ENCODE measurements at places on chromosomes 7 and 10. TPM values are rescaled to one million over a fixed set of nuclear protein-coding genes. Genes with fewer than 3 reads are reported as not detected.

DNA sequence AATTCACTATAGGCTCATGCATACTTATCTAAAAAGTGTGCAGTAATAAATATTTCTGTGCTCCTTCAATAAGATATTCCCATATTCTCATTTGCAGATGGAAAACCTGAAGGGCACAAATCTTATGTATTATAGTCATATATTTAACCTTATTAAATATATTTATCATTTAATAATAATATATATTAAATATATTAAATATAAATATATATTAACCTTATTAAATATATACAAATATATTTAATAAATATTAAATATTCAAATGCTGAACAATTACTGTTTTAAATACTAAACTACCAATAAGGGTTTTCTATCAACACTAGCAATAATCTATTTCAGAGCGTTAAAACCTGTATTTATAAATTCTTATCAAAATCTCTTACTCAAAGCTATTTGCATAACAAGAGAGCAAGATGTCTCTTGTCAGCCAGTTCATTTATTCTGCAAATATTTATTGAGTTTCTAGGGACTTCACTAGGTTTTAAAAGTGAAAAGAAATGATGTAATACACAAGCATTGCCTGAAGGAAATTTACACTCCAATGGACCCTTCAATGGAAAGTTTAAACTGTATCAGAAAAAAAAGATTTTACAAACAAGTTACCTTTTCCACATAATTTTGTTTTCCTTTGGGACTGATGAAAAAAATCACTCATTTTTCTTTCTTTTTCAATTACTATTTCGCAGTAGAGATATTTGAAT is 159.2 kb downstream of the AGMO start:
- H3K4me1 ChIP-seq = no peaks in the 10 kb centered on the region
- H3K4me3 ChIP-seq = no peak overlapping the region
- H3K27ac ChIP-seq = no peak overlapping the region
- no peaks in the 10 kb centered on the region for H3K36me3 ChIP-seq
- H3K27me3 ChIP-seq = no peaks in the 10 kb centered on the region
- no peak for DNase-seq

GRCh38 chr10:118102121-118102520 is 55.4 kb upstream of the RAB11FIP2 start:
- H3K36me3 ChIP-seq = no peaks in the 10 kb centered on the region
- no peak overlapping the region for H3K27ac ChIP-seq
- no peak overlapping the region for H3K4me3 ChIP-seq
- no peak for DNase-seq
- no peaks in the 10 kb centered on the region for H3K4me1 ChIP-seq

DNA sequence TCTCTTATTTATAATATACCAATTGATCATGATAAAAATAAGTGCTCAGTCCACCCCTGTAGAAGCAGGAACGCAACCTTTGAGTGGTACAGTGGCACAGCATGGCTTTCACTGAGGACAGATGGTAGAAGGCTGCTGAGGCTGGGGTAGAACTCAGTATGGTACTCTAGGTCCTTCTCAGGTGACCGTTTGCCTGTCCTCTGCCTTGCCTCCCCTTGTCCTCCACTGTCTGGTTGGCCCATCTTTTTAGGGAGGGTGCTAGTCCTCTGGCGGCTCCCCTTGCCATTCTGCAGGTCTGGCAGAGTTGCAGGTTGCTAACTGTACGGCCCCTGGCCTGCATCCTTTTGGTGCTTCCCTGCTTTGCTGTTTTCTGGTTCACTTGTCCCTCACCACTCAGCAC is 27.3 kb downstream of the SLC18A2 start:
- H3K4me3 ChIP-seq = no peak overlapping the region
- no peaks in the 10 kb centered on the region for H3K4me1 ChIP-seq
- peaks cover 3% of the 10 kb centered on the region for H3K36me3 ChIP-seq
- H3K27me3 ChIP-seq = no peaks in the 10 kb centered on the region
- no peak for DNase-seq

DNA sequence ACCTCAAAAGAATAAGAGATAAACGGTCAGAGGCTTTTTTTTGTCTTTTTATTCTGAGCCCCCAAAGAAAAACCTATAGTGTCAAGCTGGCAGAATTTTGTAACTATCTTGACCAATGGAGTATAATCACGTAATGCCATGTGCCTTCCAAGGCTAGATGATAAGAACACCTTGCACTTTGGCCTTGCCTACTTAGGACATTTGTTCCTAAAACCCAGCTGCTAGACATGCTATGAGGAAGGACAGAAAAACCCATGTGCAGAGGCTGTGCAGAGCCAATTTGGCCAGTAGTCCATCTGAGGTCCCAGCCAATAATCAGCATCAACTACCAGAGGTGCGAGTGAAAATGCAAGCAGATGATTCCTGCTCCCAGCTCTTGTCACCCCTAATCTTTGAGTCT is 69.9 kb downstream of the EPDR1 start:
- H3K27me3 ChIP-seq = no peaks in the 10 kb centered on the region
- H3K27ac ChIP-seq = no peak overlapping the region
- no peak overlapping the region for H3K4me3 ChIP-seq
- no peaks in the 10 kb centered on the region for H3K4me1 ChIP-seq

GRCh38 chr7:133562621-133563020 is 309.7 kb downstream of the EXOC4 start:
- no peak overlapping the region for H3K4me3 ChIP-seq
- no peaks in the 10 kb centered on the region for H3K27me3 ChIP-seq
- DNase-seq = no peak
- H3K27ac ChIP-seq = no peak overlapping the region
- H3K4me1 ChIP-seq = no peaks in the 10 kb centered on the region

- peaks cover 3% of the 10 kb centered on the region for H3K4me1 ChIP-seq
- H3K4me3 ChIP-seq = no peak overlapping the region
- H3K27me3 ChIP-seq = no peaks in the 10 kb centered on the region
- no peak for DNase-seq
- H3K36me3 ChIP-seq = no peaks in the 10 kb centered on the region
- H3K27ac ChIP-seq = no peak overlapping the region
Measured at GRCh38 chr7:50142425-50143017, 49.5 kb upstream of the ZPBP start.

DNA sequence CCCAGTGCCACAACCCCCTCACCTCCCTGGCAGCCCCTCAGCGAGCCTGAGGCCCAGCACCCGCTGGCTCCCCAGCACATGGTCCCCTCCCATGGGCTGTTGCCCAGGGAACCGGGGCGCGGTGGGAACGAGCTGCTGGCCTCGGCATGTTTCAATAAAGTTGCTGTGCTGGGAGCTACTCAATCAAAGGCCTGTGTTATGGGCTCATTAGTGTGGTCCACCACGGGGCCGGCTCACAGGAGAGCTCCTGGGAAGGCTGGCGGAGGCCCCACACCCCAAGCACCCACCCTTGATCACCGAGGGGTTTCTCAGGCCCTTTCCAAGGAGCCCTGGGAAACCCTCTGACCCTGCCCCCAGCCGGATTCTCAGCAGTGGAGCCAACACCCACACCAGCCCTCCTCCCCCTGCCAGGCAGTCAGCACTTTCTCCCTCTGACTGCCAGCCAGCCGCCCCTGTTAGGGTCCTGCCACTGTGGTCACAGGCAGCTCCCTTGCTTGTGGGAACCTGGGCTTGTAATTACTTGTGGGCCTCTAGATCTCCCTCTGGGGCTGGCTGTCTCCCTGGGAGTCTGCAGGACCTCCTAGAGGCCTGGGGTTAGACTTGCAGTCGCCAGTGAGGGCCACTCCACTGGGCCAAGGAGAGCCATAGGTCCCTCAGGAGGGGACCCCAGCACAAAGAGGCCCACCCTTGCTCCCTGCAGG is 24.8 kb upstream of the TRIM8 start:
- peaks cover 5% of the 10 kb centered on the region for H3K4me1 ChIP-seq
- peak overlapping the region; percentile 71 for H3K27ac ChIP-seq
- H3K4me3 ChIP-seq = no peak overlapping the region
- no peak for DNase-seq

DNA sequence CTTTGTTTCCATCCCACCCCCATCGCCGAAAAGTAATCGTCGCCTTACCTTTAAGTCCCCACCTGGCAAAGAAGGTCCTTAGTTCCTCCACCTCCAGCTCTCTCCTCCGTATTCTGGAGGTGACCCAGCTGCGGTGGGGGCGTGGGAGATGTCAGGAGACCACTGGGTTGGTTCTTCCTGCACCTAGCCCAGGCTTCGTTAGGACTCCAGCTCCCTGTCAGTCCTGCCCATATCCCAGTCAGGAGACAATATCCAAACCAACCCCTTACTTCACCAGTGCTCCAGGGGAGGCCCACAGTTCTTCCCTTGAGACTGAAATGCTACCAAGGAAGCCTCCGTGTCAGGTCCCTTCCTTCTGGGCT is 693 bp downstream of the ADIRF start:
- peaks cover 34% of the 10 kb centered on the region for H3K4me1 ChIP-seq
- peaks cover 20% of the 10 kb centered on the region for H3K27me3 ChIP-seq
- DNase-seq = no peak
- H3K27ac ChIP-seq = no peak overlapping the region
- H3K4me3 ChIP-seq = no peak overlapping the region
- H3K36me3 ChIP-seq = no peaks in the 10 kb centered on the region

DNA sequence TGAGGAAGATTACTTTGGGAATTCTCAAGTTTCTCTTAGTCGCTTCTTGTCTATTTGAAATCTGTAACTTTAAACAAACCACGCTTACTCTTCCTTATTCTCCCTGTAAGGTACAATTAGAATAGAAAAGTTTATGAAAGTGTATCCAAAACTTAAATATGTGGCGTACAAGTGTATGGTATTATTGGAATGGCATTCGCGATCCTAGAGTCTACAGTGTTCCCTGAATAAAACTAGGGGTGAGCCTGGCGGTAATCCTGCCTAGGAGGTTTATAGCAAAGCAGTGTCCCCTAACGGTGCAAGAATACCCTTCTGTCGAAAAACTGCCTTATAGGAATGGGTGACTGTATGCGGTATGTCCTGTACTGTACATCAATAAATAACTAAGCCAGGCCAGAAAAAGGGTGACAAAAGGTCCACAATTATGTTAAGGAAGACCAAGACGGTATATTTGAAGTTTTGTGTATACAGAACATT is 1.2 kb downstream of the TASOR2 start:
- H3K4me3 ChIP-seq = peak overlapping the region; percentile 93
- peaks cover 5% of the 10 kb centered on the region for H3K36me3 ChIP-seq

DNA sequence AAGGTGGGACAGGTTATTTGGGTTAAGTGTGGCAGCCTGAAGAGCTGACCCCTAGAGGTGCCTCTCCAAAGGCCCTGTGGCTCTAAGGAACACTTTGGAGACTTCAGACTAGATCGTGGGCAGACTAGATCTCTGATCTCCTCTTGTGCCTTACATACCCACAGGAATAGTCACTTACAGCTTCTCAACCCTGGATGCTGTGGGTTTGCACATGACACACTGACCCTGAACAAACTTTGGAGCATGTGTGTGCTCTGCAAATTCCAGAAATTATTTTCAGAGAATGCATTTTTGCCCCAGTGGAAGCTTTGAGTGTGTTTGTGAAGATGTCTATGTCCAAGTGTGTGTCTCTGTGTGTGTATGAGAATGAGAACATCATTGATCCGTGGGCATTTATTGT is 119.6 kb downstream of the EMX2 start:
- no peaks in the 10 kb centered on the region for H3K36me3 ChIP-seq
- peaks cover 8% of the 10 kb centered on the region for H3K4me1 ChIP-seq
- no peak overlapping the region for H3K4me3 ChIP-seq
- DNase-seq = no peak
- H3K27ac ChIP-seq = no peak overlapping the region

- no peak for DNase-seq
- peaks cover 15% of the 10 kb centered on the region for H3K27me3 ChIP-seq
- H3K4me1 ChIP-seq = peaks cover 23% of the 10 kb centered on the region
- H3K36me3 ChIP-seq = no peaks in the 10 kb centered on the region
- no peak overlapping the region for H3K27ac ChIP-seq
Measured at GRCh38 chr7:50795831-50796230, 13.1 kb upstream of the GRB10 start.

GRCh38 chr10:118827053-118827452 is 72.3 kb upstream of the CACUL1 start:
- H3K4me3 ChIP-seq = no peak overlapping the region
- no peaks in the 10 kb centered on the region for H3K36me3 ChIP-seq
- no peak for DNase-seq
- peaks cover 2% of the 10 kb centered on the region for H3K4me1 ChIP-seq

GRCh38 chr10:74282151-74282847 is 131.3 kb downstream of the ADK start:
- H3K36me3 ChIP-seq = peaks cover 3% of the 10 kb centered on the region
- H3K27ac ChIP-seq = no peak overlapping the region
- H3K27me3 ChIP-seq = no peaks in the 10 kb centered on the region
- H3K4me1 ChIP-seq = peaks cover 4% of the 10 kb centered on the region

- no peak for DNase-seq
- H3K27me3 ChIP-seq = no peaks in the 10 kb centered on the region
- no peak overlapping the region for H3K4me3 ChIP-seq
- peaks cover 14% of the 10 kb centered on the region for H3K36me3 ChIP-seq
- peaks cover 15% of the 10 kb centered on the region for H3K4me1 ChIP-seq
- H3K27ac ChIP-seq = no peak overlapping the region
Measured at GRCh38 chr7:2834748-2835441, 9.2 kb downstream of the GNA12 start.

- DNase-seq = no peak
- H3K27me3 ChIP-seq = no peaks in the 10 kb centered on the region
- H3K4me1 ChIP-seq = no peaks in the 10 kb centered on the region
- H3K36me3 ChIP-seq = no peaks in the 10 kb centered on the region
Measured at GRCh38 chr7:88452646-88453045, 146.0 kb upstream of the STEAP4 start.

- no peaks in the 10 kb centered on the region for H3K4me1 ChIP-seq
- DNase-seq = no peak
Measured at GRCh38 chr10:70634011-70634410, 31.5 kb upstream of the PRF1 start.

Gene COL13A1
- total RNA-seq = 9.5 TPM

Gene SFMBT2
- 8.8 TPM for total RNA-seq

Gene EIF4H
- total RNA-seq = 295 TPM

Gene IKZF1
- total RNA-seq = 8.5 TPM

Gene UBE2D1
- 23.9 TPM for total RNA-seq

Gene NKX2-3
- not detected for total RNA-seq

Gene SGCE
- total RNA-seq = 44.9 TPM

Gene CRYGN
- 0.32 TPM for total RNA-seq

Gene MKX
- total RNA-seq = not detected

Gene CSGALNACT2
- total RNA-seq = 14.6 TPM

Gene AKR1C3
- total RNA-seq = not detected

Gene LLCFC1
- total RNA-seq = not detected

Gene CPA4
- 0.72 TPM for total RNA-seq

Gene PRXL2A
- total RNA-seq = 161 TPM

Measured in neural crest cell (in vitro differentiated cells).